ENCODE measurements at places on chromosomes 12 and 14.

GRCh38 chr12:113290506-113290905 lies 44.4 kb downstream of the SLC8B1 start:
- no peak for DNase-seq

GRCh38 chr14:100679707-100680438 lies 46.8 kb upstream of the DLK1 start:
- peak; percentile 84 for DNase-seq

DNA sequence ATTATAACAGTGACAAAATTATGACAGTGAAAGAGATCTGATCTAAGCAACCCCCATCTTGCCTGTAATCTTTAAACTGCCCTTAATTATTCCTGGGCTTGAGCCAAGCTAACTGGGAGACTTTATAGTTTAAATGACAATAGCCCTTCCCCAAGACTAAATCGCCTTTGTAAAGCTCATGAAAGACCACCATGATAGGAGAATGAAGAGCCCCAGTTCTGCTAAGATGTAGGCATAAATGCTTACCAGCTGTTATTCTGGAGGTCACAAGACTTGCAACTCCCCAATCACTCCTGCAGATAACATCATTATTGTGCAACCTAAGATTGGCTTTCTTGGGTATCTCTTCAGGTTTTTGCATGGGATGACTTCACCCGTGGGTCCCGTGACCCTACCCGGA lies 599.7 kb downstream of the KCNH5 start:
- DNase-seq: no peak

- DNase-seq: no peak
Measured at GRCh38 chr12:42097971-42098370, 46.7 kb downstream of the GXYLT1 start.

DNA sequence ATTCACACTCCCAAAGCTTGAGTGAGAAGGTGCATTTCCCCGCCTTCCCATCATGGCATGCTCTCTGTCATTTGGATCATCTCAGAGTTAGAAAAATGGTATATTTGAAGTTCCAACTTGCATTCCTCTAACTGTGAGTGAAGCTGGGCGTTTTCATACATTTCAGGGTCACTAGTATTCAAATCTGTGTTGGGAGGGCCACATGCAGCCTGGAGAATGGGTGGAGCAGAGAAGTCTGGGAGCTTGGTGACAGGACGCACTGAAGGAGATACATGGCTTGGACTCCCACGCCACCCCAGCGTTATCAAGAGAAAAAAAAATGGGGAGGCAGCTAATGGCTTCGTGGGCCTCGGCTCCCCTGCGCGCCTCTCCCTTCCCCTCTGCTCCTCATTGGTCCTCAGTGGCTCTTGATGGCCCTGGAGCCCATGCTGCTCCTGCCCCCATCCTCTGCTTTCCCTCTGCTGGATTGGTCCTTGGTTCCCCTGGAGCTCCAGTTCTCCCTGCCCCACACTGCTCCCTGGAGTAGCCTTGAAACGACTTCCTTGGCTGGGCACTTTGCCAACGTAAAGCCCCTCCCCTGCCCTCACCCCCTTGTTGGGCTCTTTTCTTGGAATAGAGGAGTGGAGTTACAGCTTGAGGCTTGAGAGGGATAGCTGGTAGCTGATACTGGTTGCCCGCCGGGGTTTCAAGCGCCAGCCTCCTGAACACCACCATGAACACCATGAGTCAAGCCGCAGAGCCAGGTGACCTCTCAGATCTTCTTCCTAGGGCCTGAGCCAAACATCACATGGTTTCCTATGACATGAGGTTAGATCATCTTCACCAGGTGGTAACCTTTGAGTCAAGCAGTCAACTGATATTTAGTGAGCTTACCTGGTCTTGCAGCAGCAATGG lies 139.6 kb downstream of the PRKCH start:
- DNase-seq: no peak

DNA sequence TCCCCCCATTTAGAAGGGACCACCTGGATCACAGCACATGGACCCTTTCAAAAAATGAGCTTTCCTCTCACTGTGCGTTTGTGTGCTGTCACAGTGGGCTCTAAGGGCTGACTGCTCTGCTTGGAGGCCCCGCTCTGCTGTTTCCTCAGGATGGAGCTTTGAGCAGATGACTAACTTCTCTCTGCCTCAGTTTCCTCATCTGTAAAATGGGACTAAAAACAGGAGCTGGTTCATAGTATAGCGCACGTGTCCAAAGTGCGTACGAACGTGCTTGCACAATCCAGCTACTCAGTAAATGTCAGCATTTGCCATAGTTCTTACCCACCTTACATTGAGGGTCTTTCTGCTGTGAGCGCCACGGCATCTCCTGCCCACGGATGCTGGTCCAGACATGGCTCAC lies 12.7 kb upstream of the DNAH10 start:
- DNase-seq: no peak

DNA sequence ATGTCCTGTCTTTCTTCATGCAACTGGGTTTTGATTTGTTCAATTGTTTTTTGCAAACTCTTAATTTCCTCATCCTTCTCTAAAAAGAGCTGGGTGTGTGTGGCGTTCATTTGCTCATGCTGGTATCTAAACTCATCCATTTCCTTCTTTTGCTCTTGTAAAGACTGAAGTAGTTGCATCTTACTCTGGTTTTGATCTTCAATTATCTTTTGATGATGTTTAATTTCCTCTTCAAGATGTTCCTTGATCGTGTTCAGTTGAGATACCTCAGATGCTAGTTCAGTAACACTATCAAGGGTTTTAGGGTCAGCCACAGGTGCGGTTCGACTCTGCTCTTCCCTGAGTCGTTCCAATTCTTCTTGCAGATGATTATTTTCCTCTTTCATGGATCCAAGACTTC lies 34.8 kb downstream of the TRIP11 start:
- DNase-seq: no peak

DNA sequence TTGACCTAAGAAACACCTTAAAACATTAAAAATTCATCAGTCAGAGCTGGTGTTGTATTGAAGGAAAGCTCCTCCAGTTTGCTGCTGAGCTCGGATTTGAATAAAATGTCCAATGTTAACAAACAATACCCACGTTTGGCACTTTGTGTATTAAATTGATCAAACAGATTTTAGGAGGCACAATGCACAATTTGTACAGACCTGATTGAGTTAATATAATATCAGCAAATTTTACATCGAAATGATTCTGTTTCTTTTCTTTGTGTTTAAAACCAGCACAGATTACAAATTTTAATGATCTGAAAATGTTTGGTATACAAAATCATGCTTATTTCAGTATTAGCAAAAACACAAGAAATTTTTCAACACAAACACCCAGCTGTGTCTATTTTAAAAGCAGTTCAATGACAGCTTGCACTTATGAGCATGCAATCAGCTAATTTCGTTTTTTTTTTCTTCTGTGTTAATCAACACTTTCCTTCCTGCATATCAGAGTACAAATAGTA lies 2.8 kb upstream of the FOXG1 start:
- DNase-seq: no peak

- DNase-seq: no peak
Measured at GRCh38 chr12:14839262-14839661, 4.1 kb downstream of the ART4 start.

- no peak for DNase-seq
Measured at GRCh38 chr14:69318241-69318640, 58.3 kb downstream of the GALNT16 start.

GRCh38 chr12:3236345-3237187 lies 159.4 kb downstream of the TSPAN9 start:
- no peak for DNase-seq

GRCh38 chr12:115002434-115002833 lies 318.5 kb upstream of the TBX3 start:
- no peak for DNase-seq

DNA sequence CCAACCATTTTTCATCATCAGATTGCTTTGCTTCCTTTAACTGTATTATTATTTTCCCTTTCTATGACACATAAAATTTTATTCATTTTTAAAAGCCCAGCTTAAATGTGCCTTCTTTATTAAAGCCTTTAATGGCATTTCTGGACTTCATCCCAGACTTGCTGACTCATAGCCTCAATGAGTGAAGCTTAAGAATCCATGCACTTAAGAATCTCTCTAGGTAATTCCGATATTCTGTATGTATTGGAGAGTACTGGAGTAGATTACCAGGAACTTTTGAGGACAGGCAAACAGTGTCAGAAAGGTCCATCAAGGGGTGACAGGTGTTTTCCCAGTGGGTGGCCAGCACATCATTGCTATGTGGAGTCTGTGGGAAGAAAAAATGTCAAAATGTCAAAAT lies 107.9 kb downstream of the PTPRQ start:
- DNase-seq: no peak

- no peak for DNase-seq
Measured at GRCh38 chr12:123389560-123390351, 5.8 kb downstream of the KMT5A start.

GRCh38 chr12:58184212-58184611 lies 242.8 kb downstream of the ATP23 start:
- DNase-seq: no peak

DNA sequence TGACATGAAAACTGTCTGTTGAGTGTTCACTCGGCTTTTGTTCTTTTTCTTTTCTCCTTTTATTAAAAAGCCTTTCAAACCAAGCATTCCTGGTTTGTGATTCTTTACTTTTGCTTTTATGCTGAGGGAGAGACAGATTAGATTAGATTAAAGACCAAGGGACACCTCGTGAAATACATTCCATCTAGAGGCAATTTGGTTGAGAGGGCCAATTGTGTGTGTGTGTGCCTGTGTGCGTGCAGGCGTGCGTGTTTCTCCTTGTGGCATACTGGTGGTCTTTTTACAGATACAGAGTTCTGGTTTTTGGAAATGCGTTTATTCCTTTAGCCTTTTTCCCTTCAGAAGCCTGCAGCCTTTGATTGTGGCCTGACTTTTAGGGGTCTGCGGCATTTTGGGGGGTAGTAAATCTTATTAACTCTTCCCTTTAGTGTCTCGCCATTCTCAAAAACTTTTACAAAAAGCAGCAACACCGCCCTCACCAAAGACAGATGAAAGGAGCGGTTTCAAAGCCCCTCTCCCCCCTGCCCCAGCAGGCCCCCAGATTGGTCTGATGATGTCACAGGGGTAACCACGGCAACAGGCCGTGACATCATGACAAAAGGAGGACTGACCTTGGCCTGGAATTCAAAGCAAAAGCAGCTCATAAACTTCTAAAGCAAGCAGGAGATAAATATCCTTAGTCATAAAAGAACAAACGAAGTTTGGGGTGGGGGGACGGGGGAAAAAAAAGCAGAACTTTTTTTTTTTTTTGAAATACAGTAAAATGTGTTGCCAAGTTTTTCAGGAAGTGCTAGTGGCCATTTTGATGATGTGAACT lies 84.1 kb upstream of the TBX3 start:
- DNase-seq: no peak

Measured in renal cortex interstitium (tissue), 15 donors.